Thyroid gland (tissue), 4 donors: ENCODE measurements at places on chromosomes 4 and X. TPM values are rescaled to one million over a fixed set of nuclear protein-coding genes. Genes with fewer than 3 reads are reported as not detected.

DNA sequence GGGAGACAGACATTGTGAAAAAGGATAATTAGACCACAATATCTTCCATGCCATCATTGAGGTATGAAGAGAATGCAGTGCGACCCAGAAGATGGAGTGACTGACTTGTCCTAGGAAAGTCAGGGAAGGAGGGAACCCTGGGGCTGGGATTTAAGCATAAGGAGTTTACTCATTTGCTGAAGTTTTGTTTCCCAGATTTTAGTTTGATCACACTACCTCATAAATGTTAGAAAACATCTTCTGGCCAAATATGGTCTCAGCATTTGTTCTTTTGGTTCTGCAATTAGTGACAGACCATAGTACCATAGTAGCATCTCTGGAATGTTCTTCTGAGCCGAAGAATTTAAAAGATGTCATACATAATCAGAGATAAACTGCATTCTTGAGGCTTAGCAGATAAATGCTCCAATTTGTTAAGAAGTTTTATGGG lies 96.5 kb upstream of the PGRMC2 start:
- DNase-seq: no peak

Gene CLDN2
- total RNA-seq: not detected

DNA sequence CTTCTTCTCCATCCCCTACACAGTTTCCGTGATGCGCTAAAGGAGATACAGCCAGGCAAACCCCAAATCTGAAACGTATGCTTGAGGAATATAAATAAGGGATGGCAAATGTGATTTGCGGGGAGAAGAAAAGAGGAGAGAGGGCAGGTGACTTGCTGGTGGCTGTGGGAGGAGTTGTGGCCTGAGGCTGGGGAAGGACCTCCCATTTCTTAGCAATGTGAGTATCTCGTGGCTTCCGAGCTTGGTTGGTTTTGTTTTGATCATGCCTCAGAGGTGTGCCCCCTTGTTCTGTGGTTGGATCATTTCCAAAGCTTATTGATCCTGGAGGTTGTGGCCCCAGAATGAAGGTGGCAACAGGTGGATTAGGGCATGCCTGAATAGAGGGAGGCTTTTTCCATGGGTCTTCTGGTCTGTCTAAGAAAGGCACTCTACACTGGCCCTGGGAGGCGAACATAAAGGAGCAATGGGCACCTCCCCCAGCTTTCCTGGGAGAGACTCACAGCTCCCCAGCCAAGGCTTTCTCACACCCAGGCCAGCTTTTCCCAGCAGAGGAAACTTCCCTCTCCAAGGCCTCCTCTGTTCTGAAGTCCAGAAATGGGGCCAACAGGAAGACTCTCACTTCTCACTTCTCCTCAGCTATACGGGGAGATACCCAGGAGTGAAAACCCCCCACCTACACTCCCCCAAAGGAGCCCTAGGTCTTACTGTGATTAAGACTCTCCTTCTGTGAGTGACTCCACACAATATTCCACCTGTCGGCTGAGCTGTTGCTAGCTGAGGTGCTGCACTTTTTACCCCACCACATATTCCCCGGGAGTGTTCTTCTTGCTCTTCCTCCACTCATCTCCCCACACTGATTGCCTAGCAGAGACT lies 40.0 kb downstream of the C4orf51 start:
- DNase-seq: peak; percentile 46

DNA sequence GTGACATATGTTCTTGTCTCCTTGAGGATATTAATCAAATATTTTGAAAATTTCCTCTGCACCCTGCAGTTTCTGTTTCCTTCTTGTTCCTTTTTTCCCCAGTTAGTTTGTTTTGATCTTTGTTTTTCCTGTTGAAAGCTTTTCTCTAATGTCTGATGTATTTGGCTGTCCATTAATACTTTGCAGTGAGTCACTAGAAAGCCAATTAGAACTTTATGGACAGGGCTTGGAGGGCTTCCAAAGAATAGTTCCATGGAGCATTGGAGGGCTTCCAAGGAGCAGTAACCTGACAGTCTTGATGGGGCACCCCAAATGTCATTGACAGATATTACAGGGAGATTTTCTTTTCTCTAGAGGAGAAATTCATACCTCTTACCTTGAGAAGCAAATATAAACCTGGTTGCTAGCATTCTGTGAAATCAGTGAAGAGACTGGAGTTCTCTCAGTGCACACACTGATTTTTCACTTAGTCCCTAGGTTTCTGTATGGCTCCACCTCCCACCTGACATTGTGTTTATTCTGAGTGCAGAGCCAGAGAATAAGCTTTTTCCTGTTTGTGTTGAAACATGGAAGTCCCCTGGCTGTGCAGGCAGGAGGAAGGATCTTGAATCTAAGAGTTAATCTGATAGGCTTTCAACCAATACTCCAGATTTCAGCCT lies 26.5 kb downstream of the SPARCL1 start:
- no peak for DNase-seq

- no peak for DNase-seq
Observed at GRCh38 chr4:108725457-108725856, 37.4 kb downstream of the ETNPPL start.

DNA sequence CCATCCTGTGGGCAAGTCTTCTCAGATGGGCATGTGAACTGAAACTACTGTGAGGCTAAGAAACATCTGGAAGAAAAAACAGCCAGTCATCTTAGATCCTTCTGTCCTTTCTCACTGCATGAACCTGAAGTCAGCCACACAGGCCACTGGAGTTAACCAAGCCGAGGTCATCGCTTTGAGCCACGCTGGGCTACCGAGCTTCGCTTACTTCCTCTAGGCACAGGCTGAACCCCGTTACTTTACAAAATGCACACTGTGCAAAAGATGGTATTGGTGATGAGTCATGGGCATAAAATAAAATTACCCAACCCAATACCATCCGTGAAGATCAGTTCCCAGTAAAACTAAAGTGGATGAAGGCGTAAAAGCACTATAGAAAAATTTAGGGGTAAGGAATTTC lies 86.2 kb downstream of the MTMR1 start:
- DNase-seq: no peak
